ENCODE measurements at places on chromosomes 5 and 9. TPM values are rescaled to one million over a fixed set of nuclear protein-coding genes. Genes with fewer than 3 reads are reported as not detected.

BSPRY gene
- total RNA-seq: 0.26 TPM

GNA14 gene
- 0.40 TPM for total RNA-seq

SPINK14 gene
- total RNA-seq: not detected

TRPM6 gene
- not detected for total RNA-seq

ZNF300 gene
- 3.6 TPM for total RNA-seq

RNF130 gene
- 56.7 TPM for total RNA-seq

TOR4A gene
- total RNA-seq: 38.1 TPM

PCDHA11 gene
- not detected for total RNA-seq

SPINK4 gene
- total RNA-seq: not detected

ZNF454 gene
- 1.2 TPM for total RNA-seq

PRELID2 gene
- total RNA-seq: 1.2 TPM

LYSMD3 gene
- 13.7 TPM for total RNA-seq

ALDH7A1 gene
- total RNA-seq: 24.4 TPM

PCDHGC5 gene
- total RNA-seq: 1.1 TPM

ACTBL2 gene
- total RNA-seq: under 0.01 TPM

All from epithelial cell of alveolus of lung (primary cell).